Pulmonary artery endothelial cell (primary cell): ENCODE measurements at places on chromosomes 13 and 19. TPM values are rescaled to one million over a fixed set of nuclear protein-coding genes. Genes with fewer than 3 reads are reported as not detected.

Gene DDX49
- total RNA-seq = 60.5 and 70.3 TPM in 2 replicates

Gene ZNF560
- 2.1 TPM in 1 of 2 replicates, not detected in the other for total RNA-seq

Gene POLR1G
- total RNA-seq = 27.3 and 30.1 TPM in 2 replicates

Gene GPC6
- total RNA-seq = under 0.01 TPM in 1 of 2 replicates, not detected in the other
